ENCODE measurements at places on chromosomes 16 and 17. TPM values are rescaled to one million over a fixed set of nuclear protein-coding genes. Genes with fewer than 3 reads are reported as not detected.

RANGRF gene
- 23.0 TPM for total RNA-seq

PSMC3IP gene
- 4.9 TPM for total RNA-seq

KRTAP3-1 gene
- not detected for total RNA-seq

CEMP1 gene
- total RNA-seq, result not detected

STAT3 gene
- total RNA-seq, result 159 TPM

KIF1C gene
- 89.7 TPM for total RNA-seq

PIK3R5 gene
- 21.4 TPM for total RNA-seq

MED9 gene
- total RNA-seq, result 14.1 TPM

ZSCAN10 gene
- total RNA-seq, result not detected

MT4 gene
- total RNA-seq, result not detected

ST6GALNAC2 gene
- 58.5 TPM for total RNA-seq

NETO2 gene
- total RNA-seq, result 3.3 TPM

MPP3 gene
- total RNA-seq, result 19.2 TPM

QRICH2 gene
- total RNA-seq, result 2.0 TPM

TBC1D3E gene
- not detected for total RNA-seq

KRTAP9-8 gene
- total RNA-seq, result not detected

TBC1D3I gene
- total RNA-seq, result not detected

MINK1 gene
- total RNA-seq, result 94.3 TPM

KRTAP2-1 gene
- not detected for total RNA-seq

ABCA9 gene
- total RNA-seq, result 108 TPM

All from tibial nerve (tissue), 4 donors.